Muscle of leg (tissue), 16 donors: ENCODE measurements at places on chromosomes 5 and 9. TPM values are rescaled to one million over a fixed set of nuclear protein-coding genes. Genes with fewer than 3 reads are reported as not detected.

KCNN2 gene
- 8.3 TPM for polyA plus RNA-seq

PDCD1LG2 gene
- 1.4 TPM for polyA plus RNA-seq

TMEM174 gene
- polyA plus RNA-seq = not detected

- DNase-seq = peak; percentile 64
These were observed 47.1 kb upstream of the SH3GL2 start for GRCh38 chr9:17531642-17532254.

DNA sequence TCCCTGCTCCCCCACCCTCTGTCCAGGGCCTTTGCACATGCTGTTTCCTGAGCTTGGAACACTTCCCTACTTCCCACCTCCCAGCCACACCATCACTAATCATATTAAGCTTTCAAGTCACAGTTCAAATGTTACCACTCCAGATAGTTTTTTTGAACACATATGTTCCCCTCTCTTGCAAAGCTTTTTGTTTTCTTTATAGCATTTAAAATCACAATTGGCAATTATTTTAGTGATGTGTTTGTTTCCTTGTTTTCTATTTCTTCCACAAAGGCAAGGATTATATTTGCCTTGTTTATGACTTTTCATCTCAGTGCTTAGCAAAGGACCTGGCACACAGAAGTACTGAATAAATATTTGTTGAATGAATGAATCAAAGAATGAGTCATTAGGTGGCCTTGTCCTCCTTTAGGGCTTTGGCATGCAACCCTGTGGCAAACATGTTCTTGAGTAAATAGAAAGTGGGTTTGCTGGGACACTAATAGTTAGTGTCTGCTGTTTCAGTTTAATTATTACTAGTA lies 386.8 kb downstream of the FGF10 start:
- DNase-seq = no peak

DNA sequence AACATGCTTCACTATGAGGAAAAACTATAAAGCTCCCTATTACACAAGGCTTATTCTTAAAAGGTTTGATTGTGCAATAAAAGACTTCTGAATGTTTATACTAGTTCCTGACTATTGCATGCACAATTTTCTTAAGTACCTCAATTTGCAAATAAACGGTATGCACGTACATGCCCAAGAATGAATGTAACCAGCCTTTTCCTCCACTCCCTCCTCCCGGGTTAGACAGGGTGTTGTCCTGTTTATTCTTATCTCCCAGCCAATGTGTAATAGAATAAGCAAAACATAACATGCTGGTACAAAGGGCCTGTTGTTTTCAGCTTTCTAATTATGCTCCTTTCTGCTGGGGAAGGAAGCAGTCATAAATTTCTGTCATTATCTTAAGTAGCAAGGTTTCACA lies 79.1 kb downstream of the AOPEP start:
- no peak for DNase-seq

- DNase-seq = peak; percentile 35
These were observed at the start of gene TNFSF8 for GRCh38 chr9:114930056-114930812. Gene TNFSF8 (minus strand): TSS chr9:114930591. CDS start chr9:114930303, 288 bp downstream.

DNA sequence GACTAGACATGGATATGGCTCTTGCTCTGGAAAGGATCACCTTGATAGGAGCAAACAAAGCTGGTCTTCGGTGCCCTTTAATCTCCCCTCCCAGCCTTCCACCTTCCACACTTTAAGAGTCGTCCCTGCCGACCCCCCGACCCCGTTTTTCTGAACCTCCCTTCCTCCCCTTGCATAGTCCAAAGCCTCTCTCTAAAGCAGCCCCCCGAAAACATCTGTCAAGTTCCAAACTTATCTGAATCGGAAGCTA lies 423 bp upstream of the NUP214 start:
- DNase-seq = no peak

DNA sequence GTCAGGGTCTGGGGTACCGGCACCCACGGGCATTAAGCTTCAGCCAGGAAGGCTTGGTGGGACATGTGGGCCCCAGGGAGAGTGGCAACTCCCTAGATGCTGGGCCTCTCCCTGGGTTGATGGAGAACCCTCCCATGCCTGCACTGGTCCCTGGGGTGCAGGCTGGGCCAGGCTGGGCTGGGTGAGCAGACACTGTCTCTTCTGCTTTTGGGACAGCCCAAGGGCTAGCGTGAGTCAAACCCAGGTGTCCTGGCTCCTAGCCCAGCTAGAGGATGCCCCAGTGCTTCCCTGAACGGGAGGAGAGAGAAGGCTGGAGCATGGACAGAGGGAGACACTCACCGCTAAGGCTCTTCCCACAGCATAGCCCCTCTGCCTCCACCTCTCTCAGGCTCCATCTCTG lies 5.7 kb upstream of the AQP7 start:
- no peak for DNase-seq

DNA sequence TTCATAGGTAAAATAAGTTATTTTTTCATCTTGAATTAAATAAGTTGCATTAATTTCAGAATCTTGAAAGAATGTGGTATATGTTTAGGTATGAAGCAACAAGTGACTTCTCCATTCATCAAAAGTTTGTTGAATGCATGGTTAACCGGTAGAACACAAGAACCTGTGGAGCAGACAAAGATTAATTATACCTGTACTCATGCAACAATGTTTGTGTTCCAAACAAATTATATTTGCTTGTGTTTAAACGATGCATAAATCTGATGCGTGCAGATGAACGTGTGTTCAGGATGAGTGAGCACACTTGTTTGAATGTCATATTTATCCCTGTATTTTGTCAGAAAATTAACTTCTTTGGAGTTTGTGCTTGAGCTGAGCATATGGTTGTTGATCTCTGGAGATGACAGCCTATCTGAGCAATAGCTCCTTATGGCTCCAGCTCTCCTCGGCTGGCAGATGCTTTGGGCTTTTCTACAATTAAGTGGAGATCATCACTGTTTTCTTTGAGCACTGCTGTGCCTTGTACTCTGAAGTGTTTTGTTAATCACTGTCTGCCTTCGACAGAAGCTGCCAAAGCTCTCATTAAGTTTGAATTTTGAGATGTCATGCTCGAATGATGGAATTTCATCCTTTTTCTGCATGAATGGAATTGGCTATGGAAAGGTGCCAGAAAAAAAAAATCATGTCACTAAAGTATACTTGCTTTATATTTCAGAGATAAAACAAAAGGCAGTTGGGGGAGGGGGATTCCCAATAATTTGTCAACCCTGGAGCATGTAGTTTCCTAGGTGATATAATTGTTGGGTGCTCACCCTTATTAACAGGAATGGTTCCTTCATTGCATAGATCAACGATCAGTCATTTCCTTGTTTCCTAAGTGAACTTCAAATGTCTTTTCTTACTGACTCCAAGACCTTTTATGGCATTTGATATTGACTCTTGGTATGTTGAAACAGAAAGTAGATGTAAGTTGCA lies 502.5 kb upstream of the ARRDC3 start:
- DNase-seq = no peak

DNA sequence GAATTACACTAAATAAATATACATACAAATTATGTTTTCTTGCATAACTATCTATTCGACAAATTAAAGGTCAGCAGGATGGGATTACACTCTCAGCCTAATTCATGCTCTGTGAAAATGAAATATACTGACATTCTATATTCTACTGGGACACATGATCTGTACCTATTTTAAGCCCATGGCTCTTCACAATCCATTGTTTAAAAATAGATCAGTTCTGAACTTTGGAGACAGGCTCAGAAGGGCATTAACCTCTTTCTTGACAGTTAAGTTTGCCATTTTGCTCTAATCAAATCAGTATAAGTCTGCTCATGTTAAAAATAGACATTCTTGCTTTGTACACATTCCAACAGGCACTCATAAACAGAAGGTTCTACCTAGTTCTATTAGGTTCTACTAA lies 361.2 kb downstream of the HCN1 start:
- DNase-seq = peak; percentile 19
